CD4-positive, alpha-beta T cell treated with Interleukin-17A for 4 hours (primary cell): ENCODE measurements at places on chromosomes 4 and X.
A peak's percentile ranks its signal among the peaks of the same experiment; 100 is the strongest.

- DNase-seq, result peak; percentile 73
Observed at GRCh38 chrX:54807524-54808108, at the start of gene MAGED2. Gene MAGED2, plus strand, starts transcription at chrX:54807745. Its CDS starts 1,587 bp downstream, at chrX:54809332.

GRCh38 chr4:3074846-3075651, 568 bp downstream of the HTT start:
- peak; percentile 38 for DNase-seq

- DNase-seq, result no peak
Observed at GRCh38 chrX:40157228-40158035, 59.7 kb upstream of the BCOR start.

GRCh38 chrX:68632491-68632890, 15.0 kb upstream of the STARD8 start:
- no peak for DNase-seq

GRCh38 chrX:51860679-51861078, 32.7 kb upstream of the MAGED1 start:
- DNase-seq, result no peak

GRCh38 chr4:26885912-26886274, 25.3 kb downstream of the STIM2 start:
- DNase-seq, result peak; percentile 45

DNA sequence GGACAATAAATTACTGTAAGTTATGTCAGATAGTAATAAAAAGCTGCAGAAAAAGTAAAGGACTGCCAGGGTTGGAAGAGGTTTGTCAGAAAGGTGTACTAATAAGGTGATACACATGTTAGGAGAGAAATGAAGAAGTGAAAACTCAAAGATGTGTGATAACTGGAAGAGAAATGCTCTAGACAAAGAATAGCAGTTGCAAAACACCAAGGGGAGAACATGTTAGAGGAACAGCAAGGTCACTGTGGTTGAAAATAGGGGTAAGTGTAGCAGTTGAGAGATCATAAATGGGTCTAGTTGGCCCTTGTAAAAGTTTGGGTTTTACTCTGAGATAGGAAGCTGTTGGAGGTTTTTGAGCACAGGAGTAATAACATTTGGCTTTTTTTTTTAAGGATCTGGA, 46.9 kb downstream of the HSPA4L start:
- DNase-seq, result no peak
